Breast epithelium (tissue), 4 donors: ENCODE measurements at places on chromosomes 11 and 22. TPM values are rescaled to one million over a fixed set of nuclear protein-coding genes. Genes with fewer than 3 reads are reported as not detected.

GRCh38 chr22:31501738-31502137, 5.4 kb downstream of the SFI1 start:
- no peak for DNase-seq
- no peaks in the 10 kb centered on the region for H3K27me3 ChIP-seq
- no peak overlapping the region for H3K27ac ChIP-seq
- no peaks in the 10 kb centered on the region for H3K36me3 ChIP-seq

DNA sequence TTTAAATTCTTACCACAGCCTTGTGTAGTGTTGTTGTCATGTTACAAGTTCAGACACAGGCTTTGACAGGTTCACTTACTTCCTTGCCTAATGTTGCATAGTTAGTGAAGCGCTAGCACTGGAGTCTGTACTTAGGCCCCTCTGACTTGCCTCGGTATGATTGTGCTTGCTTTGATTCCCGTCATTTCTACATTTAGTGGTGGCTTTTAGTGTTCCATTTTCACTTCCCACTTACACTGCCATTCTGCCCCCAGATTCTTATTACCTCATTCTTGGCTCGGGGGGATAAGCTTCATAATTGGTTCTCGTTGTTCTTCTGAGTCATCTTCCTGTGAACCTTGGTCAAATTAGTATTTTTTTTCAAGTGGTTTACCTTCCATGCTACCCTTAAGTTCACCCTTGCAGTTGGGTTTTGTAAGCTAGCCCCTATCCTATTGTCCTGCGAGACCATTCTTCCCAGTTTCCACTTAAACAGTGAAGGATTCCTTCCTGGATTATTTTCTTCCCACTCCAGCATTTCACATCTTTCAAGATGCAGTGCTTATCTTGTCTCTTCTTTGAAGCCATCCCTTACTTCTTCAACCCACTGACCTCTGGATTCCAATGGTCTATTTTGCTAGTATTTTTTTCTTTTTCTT, 68.7 kb downstream of the DDX10 start:
- H3K27ac ChIP-seq: no peak overlapping the region
- DNase-seq: no peak
- H3K4me3 ChIP-seq: no peak overlapping the region

Gene MS4A2
- total RNA-seq: 7.8 TPM

- no peaks in the 10 kb centered on the region for H3K27me3 ChIP-seq
- no peak for DNase-seq
- H3K4me1 ChIP-seq: no peaks in the 10 kb centered on the region
- no peak overlapping the region for H3K27ac ChIP-seq
- H3K36me3 ChIP-seq: no peaks in the 10 kb centered on the region
- no peak overlapping the region for H3K4me3 ChIP-seq
Observed at GRCh38 chr11:8095806-8096522, 15.0 kb downstream of the TUB start.

Gene MPEG1
- 65.4 TPM for total RNA-seq

GRCh38 chr22:37849089-37849751, at the start of gene EIF3L:
TSS of gene EIF3L (plus strand) at chr22:37849419. CDS start at chr22:37849450, 31 bp downstream.
- peaks cover 7% of the 10 kb centered on the region for H3K4me1 ChIP-seq
- H3K27ac ChIP-seq: peak within 1 kb of the TSS; percentile 93
- no peaks in the 10 kb centered on the region for H3K27me3 ChIP-seq
- H3K36me3 ChIP-seq: no peaks in the 10 kb centered on the region

DNA sequence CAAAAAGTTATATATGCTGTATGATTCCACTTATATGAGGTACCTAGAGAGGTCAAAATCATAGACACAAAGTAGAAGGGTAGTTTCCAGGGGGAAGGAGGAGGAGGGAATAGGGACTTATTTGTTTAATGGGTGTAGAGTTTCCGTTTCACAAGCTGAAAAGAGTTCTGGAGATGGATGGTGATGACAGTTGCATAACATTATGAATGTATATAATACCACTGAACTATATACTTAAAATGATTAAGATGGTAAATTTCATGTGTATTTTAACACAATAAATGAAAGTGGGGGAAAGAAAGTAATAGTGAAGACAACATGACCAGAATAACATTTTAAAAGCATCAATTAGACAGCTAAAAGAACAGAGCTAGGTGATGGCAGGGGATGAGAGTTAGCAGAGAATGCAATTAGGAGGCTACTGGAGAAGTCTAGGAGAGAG, 51.2 kb downstream of the MRTFA start:
- no peak overlapping the region for H3K4me3 ChIP-seq
- no peak overlapping the region for H3K27ac ChIP-seq
- H3K36me3 ChIP-seq: no peaks in the 10 kb centered on the region
- no peaks in the 10 kb centered on the region for H3K27me3 ChIP-seq
- no peaks in the 10 kb centered on the region for H3K4me1 ChIP-seq
- DNase-seq: no peak

DNA sequence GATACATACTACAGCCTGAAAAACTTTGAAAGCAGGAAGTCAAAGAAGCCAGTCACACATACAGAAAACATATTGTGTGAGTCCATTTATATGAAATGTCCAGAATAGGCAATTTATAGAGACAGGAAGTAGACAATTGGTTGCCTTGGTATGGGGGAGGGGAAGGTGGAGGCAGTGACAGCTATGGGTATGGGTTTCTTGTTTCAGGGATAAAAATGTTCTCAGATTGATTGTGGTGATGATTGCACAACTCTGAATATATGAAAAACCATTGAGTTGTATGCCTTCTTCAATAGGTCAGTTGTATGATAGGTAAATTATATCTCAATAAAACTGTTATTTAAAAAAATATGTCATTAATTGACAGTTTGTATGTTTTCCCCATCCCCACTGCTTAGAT, 137.6 kb downstream of the SNX19 start:
- no peaks in the 10 kb centered on the region for H3K4me1 ChIP-seq

Gene APOL5
- not detected for total RNA-seq

Gene SCO2
- total RNA-seq: 1.9 TPM

GRCh38 chr11:64674774-64675173, 48.2 kb downstream of the NRXN2 start:
- H3K27me3 ChIP-seq: peaks cover 21% of the 10 kb centered on the region
- H3K4me1 ChIP-seq: no peaks in the 10 kb centered on the region
- no peaks in the 10 kb centered on the region for H3K36me3 ChIP-seq
- H3K27ac ChIP-seq: no peak overlapping the region
- no peak for DNase-seq

- H3K27me3 ChIP-seq: no peaks in the 10 kb centered on the region
- DNase-seq: no peak
- H3K36me3 ChIP-seq: no peaks in the 10 kb centered on the region
Observed at GRCh38 chr11:76330651-76331050, 50.3 kb downstream of the THAP12 start.

Gene IFTAP
- 14.7 TPM for total RNA-seq

Gene TEAD1
- 80.1 TPM for total RNA-seq

Gene VPREB1
- total RNA-seq: not detected

Gene NXPE2
- not detected for total RNA-seq

GRCh38 chr11:121961321-121961801, 154.7 kb downstream of the BLID start:
- no peak overlapping the region for H3K4me3 ChIP-seq
- DNase-seq: no peak
- no peaks in the 10 kb centered on the region for H3K4me1 ChIP-seq

- H3K4me1 ChIP-seq: peaks cover 4% of the 10 kb centered on the region
- DNase-seq: no peak
- H3K27ac ChIP-seq: no peak overlapping the region
- no peaks in the 10 kb centered on the region for H3K36me3 ChIP-seq
Observed at GRCh38 chr11:43734256-43734655, 53.7 kb downstream of the HSD17B12 start.

Gene OR52H1
- 1.8 TPM for total RNA-seq

DNA sequence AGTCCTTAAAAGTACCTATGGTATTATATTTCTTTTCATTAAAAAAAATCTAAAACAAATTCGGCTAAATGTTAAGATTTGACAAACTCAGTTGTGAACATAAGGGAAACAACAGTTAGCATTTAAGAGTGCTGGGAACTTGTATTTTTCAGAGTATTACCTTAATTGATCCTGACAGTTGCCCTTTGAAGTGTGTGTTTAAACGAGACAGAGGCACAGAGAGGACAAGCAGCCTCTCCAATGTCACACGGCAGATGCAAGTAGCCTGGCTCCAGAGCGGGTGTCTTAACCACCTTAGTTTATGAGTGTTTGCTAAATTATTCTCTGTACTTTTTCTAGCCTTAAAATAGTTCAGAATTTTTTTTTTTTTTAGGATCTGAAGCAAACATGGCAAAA, 80.9 kb downstream of the TIMP3 start:
- H3K36me3 ChIP-seq: no peaks in the 10 kb centered on the region
- no peak overlapping the region for H3K4me3 ChIP-seq
- H3K27me3 ChIP-seq: no peaks in the 10 kb centered on the region
- H3K4me1 ChIP-seq: no peaks in the 10 kb centered on the region
- no peak for DNase-seq
- no peak overlapping the region for H3K27ac ChIP-seq

DNA sequence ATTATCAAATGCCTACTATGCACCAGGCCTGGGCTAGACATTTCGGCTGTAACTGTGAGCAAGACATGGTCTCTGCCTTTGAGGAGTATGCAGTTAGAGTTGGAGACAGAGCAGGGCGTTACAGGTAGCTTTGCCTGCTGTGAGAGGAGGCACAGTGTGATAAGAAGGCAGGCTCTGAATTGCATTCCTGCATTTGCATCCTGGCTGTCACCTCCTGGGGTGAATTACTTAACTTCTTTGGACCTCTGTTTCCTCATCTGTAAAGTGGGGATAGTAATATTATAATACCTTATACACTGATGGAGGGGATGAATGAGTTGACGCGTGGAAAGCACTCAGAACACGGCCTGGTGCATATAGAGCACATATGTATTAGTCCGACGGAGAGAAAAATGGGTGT, 118.1 kb upstream of the ARHGAP20 start:
- H3K27me3 ChIP-seq: no peaks in the 10 kb centered on the region
- no peaks in the 10 kb centered on the region for H3K4me1 ChIP-seq
- H3K27ac ChIP-seq: no peak overlapping the region
- no peak for DNase-seq

Gene THRSP
- total RNA-seq: 74.9 TPM

GRCh38 chr11:64089027-64089360, 53.3 kb downstream of the FLRT1 start:
- H3K27ac ChIP-seq: no peak overlapping the region
- no peaks in the 10 kb centered on the region for H3K27me3 ChIP-seq
- no peaks in the 10 kb centered on the region for H3K4me1 ChIP-seq
- no peak for DNase-seq
- no peak overlapping the region for H3K4me3 ChIP-seq
- no peaks in the 10 kb centered on the region for H3K36me3 ChIP-seq

DNA sequence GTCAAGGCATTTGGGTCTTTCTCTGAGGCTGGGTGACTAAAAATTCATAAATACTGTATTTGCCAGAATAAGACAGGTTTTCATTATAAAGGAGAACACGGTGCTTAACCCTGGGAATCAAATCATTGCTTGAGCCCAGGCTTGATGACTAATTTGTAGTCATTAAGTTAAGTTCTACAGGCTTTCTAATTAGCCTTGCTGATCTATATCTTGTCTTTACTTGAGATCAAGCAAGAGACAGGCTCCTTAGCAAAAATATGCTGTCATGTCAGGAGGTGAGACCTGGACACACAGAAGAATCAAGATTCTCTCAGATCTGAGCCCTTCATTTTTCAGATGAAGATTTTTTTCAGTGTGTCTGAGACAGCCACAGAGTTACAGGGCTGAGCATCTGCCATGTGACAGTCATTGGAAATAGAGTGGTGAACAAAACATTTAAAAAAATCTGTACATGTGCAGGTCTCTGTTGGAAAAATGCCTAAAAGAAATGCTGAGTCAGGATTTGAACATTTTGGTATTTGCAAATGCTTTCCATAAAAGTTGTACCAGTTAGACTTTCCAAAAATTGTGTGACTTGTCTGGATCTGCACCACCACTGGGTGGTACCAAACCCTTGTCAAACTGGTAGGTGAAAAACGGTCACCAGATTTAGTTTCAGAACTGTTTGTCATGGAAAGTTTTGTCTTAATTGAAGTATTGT, 14.6 kb downstream of the ACAT1 start:
- no peak overlapping the region for H3K4me3 ChIP-seq
- no peak overlapping the region for H3K27ac ChIP-seq
- H3K4me1 ChIP-seq: no peaks in the 10 kb centered on the region
- DNase-seq: no peak
- no peaks in the 10 kb centered on the region for H3K27me3 ChIP-seq
- H3K36me3 ChIP-seq: no peaks in the 10 kb centered on the region

- no peaks in the 10 kb centered on the region for H3K27me3 ChIP-seq
- no peak for DNase-seq
- no peak overlapping the region for H3K27ac ChIP-seq
- no peak overlapping the region for H3K4me3 ChIP-seq
- no peaks in the 10 kb centered on the region for H3K4me1 ChIP-seq
- H3K36me3 ChIP-seq: no peaks in the 10 kb centered on the region
Observed at GRCh38 chr11:15735706-15736105, 620.6 kb downstream of the SOX6 start.

GRCh38 chr11:71080239-71081097, 171.9 kb downstream of the SHANK2 start:
- no peak overlapping the region for H3K27ac ChIP-seq
- H3K27me3 ChIP-seq: no peaks in the 10 kb centered on the region
- no peaks in the 10 kb centered on the region for H3K4me1 ChIP-seq
- no peaks in the 10 kb centered on the region for H3K36me3 ChIP-seq
- peak; percentile 27 for DNase-seq
- H3K4me3 ChIP-seq: no peak overlapping the region

Gene GLYATL1
- total RNA-seq: not detected

GRCh38 chr11:129192150-129192549, at the start of gene ARHGAP32:
TSS of gene ARHGAP32 (minus strand) at chr11:129192325. CDS start at chr11:129192198, 127 bp downstream.
- H3K4me3 ChIP-seq: no peak within 1 kb of the TSS
- no peaks in the 10 kb centered on the region for H3K36me3 ChIP-seq
- H3K27ac ChIP-seq: peak within 1 kb of the TSS; percentile 34
- no peak for DNase-seq
- H3K27me3 ChIP-seq: no peaks in the 10 kb centered on the region

Gene RAB3IL1
- 11.7 TPM for total RNA-seq

DNA sequence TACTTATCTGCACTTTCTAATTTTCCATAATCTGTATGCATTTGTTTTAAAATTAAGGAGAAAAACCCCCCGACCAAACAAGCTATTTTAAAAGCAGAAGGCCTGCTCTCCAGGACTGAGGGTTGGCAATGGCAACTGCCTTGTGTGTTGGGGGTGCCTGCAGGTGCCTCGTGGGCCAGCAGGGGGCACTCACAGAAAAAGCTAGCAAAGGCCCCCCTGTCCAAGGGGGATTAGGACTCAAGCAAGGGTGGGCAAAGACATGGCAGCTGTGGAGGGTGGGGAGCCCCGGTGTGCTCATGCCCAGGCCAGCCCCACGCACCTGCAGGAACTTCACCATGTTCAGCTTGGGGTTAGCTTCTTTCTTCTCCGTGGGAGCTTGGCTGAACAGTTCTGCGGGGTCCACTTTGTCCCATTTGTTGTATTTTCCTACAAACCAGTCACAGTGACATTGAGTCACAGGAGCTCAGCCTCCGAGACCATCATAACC, 10.3 kb downstream of the TOP3B start:
- H3K27me3 ChIP-seq: no peaks in the 10 kb centered on the region
- no peaks in the 10 kb centered on the region for H3K4me1 ChIP-seq
- no peak overlapping the region for H3K4me3 ChIP-seq
- peaks cover 6% of the 10 kb centered on the region for H3K36me3 ChIP-seq

Gene NRGN
- total RNA-seq: 0.44 TPM
